Activated naive CD4-positive, alpha-beta T cell treated with anti-CD3 and anti-CD28 coated beads, Interleukin-2, amount 10 ng/mL, durations not matched to agents 7 days and 5 days (primary cell): ENCODE measurements at places on chromosomes 12 and 14.

DNA sequence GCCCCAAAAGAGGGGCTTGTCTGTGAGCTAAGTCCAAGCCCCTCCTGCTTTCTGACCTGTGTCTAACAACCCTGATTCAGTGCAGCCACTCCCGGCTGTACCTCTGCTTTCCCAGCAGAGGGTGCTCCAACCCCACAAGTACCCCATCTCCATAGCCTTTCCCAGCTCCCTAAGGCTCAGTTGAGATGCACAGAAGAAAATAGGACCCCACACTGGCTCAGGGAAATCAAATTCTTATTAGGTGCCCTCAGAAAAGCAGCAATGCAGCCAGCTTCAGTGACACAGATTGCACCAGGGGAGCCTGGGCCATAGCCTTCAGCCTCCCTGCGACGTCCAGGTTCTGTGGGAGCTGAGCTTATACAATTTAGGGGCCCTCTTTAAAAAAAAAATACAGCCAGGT lies 49.9 kb downstream of the LRRC74A start:
- peak; percentile 63 for DNase-seq

GRCh38 chr12:57280211-57281062 lies 29.4 kb upstream of the STAC3 start:
- peak; percentile 77 for DNase-seq

- DNase-seq: no peak
These were observed 213.2 kb downstream of the C12orf50 start for GRCh38 chr12:87815771-87816585.

DNA sequence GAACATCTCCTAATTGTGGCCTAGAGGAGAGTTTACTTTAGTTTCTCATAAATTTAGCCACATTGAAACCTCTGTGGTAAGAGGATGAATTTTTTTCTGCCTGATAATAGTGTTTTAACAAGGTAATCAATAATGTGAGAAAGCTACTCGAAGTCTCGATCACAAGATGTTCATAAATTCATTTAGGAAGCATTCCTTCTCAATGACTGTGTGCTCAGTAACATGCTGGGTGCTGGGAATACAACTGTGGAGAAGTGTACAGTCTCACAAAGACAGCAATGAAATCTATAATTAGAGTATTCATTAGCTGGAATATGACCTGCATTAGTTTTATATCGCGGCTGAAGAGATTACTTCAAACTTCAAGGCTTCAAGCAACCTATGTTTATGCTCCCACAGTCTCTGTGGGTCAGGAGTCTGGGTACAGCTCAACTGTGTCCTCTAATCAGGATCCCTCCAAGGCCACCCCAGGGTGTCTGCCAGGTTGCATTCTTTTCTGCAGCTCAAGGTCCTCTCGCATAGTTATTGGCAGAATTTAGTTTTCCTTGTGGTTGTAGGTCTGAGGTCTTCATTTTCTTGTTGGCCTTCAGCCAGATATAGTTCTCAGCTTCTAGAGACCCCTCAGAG lies 167.6 kb downstream of the ANO4 start:
- no peak for DNase-seq

DNA sequence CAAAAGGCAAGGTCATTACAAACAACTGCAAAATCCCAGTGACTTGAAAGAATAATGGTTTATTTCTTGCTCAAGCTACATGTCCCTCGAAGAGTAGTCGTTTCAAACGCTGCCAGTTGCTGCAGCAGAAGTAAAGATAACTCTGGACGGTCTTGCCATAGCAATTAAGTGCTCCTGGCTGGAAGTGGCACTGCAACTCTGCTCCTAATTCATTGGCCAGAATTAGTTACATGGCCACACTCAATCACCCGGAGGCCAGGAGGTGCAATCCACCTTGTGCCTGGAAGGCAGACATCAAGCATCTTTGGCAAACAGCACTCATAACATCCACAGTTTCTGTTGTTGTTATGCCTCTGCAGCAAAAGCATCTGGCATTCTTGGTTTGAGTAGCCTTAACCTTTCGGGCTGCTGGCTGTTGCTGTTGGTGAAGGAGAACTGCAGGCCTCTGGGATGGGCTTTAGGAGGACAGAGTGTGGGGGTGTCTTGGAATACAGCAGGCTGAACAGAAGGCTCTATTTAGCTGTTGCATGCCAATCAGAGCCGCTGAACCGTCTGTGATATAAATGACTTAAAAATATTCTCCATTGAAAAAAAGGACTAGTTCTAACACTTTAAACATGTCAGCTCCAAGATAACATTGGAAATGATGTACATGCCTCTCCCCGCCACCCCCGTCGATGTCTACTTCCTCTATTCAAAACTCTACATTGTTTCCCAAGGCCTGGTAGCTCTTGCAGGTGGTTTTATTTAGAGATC lies 123.5 kb upstream of the DYRK2 start:
- DNase-seq: no peak

DNA sequence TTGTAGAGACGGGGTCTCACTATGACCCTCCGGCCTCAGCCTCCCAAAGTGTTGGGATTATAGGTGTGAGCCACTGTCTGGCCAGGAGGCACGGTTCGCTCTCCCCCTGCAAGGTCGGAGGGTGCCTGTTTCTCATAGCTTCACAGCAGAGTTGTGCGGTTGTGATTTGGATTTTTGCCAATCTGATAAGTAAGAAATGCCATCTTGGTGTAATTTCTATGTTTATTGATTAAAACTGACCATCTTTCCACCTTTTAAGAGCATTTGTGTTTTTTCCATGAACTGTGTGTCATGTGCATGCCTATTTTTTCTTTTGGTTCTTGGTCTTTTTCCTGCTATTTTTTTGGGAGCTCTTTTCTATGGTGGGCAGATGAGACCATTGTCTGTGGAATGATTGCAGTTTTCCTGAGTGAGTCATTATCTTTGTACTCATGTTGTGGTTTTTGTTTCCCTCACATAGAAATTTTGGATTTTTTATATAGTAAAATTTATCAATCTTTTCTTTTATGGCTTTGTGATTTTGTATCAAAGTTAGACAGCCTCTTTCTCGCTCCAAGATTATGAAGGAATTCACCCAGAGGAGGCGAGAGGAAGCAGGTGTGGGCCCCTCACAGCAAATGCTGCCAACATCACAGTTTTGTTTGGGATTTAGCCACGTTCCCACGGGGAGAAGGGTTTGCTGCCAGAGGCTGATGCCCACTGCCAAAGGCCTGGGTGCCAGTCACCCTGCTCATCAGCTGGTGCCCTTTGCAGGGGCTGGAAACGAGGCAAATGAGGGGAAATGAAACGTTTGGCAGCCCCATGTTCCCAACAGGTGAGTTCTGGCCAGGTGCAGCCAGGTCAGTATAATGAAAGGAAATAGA lies 47.2 kb downstream of the RFX4 start:
- DNase-seq: no peak

DNA sequence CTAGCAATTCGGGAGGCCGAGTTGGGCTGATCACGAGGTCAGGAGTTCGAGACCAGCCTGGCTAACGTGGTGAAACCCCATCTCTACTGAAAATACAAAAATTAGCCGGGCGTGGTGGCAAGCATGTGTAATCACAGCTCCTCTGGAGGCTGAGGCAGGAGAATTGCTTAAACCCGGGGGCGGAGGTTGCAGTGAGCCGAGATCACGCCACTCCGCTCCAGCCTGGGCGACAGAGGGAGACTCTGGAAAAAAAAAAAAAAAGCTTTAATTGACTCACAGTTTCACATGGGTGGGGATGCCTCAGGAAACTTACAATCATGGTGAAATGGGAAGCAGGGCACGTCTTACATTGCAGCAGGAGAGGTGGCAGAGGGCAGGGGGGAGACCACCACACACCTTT lies 30.6 kb upstream of the SLC2A3 start:
- no peak for DNase-seq

DNA sequence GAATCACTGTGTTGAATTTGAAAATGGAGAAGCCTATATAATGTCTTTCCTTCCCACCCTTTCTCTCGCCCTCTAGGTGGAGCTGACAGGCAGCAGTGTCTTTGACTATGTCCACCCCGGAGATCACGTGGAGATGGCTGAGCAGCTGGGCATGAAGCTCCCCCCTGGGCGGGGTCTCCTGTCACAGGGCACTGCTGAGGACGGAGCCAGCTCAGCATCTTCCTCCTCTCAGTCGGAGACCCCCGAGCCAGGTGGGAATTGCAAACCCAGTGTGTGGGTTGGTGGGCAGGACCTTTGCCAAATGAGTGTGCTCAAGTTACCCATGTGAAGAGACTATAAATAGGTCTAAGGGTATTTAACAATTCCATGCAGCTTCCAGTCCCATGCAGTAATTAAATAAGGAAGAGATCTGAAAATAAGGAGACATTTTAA lies 274.7 kb downstream of the EGLN3 start:
- DNase-seq: no peak

GRCh38 chr12:98743362-98743953 lies 98.4 kb downstream of the APAF1 start:
- DNase-seq: peak; percentile 55

GRCh38 chr12:98422812-98423211 lies 92.6 kb upstream of the TMPO start:
- no peak for DNase-seq
